ENCODE measurements at places on chromosomes 1 and 21.

- no peak for DNase-seq
Observed at GRCh38 chr1:36839485-36839884, 194.8 kb downstream of the GRIK3 start.

DNA sequence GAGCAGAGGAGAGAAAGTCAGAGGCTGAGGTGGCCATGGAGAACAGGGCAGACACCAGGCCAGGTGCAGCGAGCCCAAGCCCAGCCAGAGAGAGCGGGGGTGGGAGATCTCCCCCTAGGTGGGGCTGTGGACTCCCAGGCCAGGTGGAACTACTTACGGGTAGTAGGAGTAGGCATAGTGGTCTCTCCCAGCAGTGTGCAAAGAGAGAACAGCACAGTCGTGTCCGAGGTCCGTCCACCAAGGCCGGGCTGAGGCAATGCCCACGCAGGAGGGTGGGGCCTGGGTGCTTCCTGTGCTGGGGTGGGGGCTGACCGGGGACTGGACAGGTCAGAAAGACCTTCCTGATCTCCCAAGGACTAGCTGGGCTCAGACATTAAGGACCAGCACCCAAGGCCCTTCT is 263.7 kb downstream of the PTPRU start:
- DNase-seq = no peak

- DNase-seq = no peak
Observed at GRCh38 chr1:202046227-202046626, 35.8 kb downstream of the ELF3 start.

GRCh38 chr1:79549201-79549600 is 542.7 kb upstream of the ADGRL4 start:
- no peak for DNase-seq

DNA sequence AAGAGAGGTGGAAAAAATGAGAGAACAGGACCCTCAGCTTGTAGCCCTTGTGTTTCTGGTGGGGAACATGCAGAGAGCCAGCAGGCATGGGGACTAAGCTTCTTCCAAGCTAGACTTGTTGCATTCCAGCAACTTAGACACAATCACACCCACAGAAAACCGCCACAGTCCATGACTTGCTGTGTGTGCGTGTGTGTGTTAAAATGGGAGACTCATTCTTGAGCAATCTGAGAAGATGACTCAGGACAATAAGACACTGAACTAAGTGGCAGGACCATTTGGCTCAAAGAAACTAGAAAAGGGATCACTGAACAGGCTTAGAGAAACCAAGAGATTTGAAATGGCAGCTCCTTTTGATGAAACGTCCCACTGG is 78.0 kb downstream of the HLX start:
- DNase-seq = no peak

DNA sequence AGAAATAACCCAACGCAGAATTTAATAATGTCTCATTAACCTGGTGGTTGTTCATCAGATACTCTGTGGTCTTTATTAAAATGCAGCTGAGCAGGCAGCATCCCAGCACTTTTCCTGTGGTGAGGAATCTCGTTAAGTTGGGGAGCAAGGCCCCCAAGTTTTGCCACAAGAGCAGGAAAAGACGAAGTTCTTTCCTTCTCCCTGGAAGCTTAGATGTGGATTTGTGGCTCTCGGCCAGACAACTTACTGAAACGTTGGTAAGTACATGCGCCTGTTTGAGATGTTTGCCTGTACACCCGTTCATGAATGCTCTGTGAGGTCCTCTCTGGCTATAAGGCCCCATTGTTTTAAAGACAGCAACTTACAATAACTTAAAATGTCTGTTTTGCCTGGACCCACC is 34.3 kb upstream of the PDE9A start:
- DNase-seq = no peak

DNA sequence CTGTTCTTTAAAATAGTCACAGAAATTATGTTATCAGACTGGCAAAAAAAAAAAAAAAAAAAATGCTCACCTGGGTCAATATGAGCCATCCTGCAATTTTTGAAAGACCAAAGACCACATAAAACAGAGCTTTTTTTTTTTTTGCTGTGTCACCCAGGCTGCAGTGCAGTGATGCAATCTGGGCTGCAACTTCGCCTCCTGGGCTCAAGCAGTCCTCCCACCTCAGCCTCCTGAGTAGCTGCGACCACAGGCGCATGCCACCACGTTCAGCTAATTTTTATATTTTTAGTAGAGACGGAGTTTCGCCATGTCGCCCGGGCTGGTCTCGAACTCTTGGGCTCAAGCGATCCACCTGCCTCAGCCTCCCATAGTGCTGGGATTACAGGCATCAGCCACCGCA is 62.8 kb downstream of the RGS13 start:
- DNase-seq = no peak

DNA sequence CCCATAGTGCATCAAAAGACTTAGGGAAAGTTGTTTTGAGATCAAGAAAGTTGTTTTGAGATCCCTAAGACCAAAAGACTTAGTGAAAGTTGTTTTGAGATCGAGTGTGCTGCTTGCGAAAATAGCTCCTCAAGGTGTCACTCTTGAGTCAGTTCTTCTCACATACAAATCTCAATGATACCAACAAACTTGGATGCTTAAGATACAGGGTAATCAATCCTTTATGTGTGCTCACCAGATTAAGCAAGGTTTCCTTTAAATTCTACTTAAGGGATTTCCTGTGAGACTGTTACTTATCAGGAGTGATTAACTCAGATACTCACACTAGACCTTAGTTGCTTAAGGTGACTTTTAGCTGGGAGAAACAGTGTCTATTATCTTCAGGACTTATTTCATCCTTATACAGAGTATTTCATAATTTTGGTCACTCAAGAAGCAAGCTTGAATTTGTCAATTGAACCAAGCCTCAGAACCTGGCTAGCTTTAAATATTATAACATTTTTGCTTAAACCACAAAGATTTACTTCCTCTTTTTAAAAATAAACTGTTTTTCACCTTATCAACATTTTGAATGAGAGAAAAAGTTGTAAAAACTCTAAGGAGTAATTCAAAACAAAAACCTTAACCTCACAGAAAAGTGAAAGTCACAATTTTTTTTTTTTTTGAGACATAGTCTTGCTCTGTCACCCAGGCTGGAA is 8.0 kb upstream of the RLF start:
- DNase-seq = no peak

DNA sequence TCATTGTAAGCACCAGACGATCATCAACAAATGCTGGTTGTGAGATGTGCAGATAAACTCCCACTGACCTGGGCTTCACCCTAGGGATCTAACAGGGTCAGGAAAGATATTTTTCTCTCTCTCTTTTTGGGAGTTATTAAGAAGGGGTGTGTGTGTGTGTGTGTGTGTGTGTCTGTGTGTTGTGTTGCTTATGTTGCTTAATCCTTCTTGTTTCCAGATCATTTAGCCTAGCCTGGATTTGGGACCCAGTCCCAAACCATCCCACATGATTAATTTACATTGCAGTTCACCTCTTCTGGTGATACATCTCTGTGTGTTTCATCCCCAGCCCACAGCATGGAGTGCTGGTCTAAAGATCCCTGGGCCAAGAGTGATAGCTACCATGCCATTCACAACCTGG is 122.8 kb upstream of the IPO9 start:
- DNase-seq = no peak

DNA sequence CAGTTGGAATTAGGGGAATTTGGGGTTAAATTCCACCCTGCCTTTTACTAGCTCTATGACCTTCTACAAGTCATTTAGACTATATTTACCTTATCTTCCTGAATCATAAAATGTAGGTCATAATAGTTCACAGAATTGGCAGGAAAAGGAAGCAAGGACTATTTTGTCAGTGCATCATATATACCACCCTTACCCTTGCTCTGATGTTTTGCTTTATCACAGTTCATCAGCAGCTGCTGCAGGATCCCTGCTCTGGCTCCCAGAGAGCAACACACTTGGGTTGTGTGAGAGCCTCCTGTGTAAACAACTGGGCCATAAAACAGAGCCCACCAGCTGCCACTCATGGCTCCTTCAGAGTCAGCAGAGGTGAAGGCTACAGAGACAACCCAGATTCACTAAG is 631.6 kb upstream of the CAMK1G start:
- no peak for DNase-seq

GRCh38 chr21:17769447-17769845 is 49.7 kb downstream of the C21orf91 start:
- no peak for DNase-seq

DNA sequence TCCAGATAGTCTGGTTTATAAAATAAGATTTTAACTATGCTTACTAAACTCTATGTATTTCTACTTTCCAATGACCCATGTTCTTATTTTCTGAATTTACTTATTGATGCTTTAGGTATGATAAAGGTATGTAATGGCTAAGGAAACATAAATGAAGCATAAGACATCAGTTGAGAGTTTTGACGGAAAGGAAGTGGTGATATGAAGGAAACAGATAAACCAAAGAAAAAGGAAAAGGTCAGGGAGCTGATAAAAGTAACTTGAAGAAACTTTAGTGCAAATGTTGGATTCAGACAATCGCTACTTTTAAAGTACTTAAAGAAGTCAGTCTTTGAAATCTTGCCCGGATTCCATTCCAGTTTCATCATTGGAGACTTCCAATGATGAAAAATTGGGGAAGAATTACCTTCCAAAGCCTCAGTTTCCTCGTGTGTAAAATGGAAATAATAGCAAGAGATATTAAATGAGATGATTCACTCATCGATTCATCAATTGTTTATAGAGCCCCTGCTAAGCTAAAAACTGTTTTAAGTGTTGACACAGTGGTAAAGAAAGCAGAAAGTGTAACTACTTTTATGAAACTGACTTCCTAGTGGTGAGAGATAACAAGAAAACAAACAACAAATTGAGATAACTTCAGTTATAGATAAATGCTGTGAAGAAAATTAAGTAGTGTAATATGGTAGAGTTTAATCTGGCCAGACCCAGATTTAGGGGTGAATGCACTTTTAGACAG is 10.6 kb downstream of the PTPRC start:
- DNase-seq = no peak

DNA sequence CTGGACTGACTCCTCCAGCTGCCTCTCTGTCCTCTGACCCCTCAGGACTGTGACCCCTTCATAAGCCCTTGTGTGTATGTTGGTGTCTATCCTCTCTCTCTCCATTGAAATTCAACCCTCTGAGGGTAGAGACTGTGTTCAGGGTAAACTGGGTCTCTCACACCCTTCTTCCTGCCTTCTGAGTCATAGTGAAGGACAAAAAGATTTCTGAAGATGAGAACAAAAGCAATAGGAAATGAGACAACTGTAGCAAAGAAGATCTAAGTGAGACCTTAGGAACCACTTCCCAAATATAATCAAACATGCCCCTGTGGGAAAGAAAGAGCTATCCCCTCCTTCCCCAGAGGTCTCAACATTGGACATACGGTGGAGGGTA is 16.9 kb downstream of the NUAK2 start:
- no peak for DNase-seq

- no peak for DNase-seq
Observed at GRCh38 chr1:9211291-9211811, 23.2 kb upstream of the H6PD start.

DNA sequence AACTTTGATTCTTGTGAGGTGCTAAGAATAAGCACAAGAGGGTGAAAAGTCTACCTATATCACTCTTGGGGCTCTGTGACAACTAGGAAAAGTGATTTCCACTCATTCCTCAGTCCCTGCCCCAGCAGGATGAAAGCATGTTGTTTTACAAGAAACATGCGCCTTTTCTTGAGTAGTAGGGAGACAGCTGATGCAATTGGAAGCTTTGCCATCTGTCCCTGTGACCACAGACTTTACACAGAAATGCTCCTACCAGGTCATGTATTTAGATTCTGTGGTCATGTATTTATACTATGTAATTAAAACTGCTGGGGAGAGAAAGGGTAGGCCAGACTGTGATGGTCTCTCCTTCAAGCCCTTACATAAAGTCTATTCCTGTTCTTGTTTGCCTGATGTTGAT is 445.5 kb downstream of the PTPRC start:
- no peak for DNase-seq

DNA sequence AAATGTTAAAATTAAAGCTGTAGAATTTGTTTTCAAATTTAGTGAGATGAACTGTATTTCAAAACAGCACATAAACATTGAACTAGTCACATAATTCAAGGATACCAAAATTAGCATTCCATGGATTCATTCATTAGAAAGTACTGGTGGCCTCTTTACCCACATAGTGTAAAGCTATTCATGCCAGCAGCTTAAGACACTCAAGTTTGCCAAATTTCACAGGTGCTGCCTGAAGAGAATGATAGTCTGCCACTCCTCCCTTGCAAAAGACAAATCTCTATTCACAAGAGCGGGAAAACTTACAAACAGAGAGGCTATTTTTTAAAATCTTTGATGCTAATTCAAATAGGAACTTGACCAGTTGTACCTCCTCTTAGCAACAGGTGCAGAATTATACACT is 337.0 kb downstream of the BRINP3 start:
- no peak for DNase-seq

GRCh38 chr1:178028841-178029481 is 59.1 kb upstream of the SEC16B start:
- DNase-seq = no peak

GRCh38 chr1:221117133-221117532 is 237.9 kb downstream of the HLX start:
- DNase-seq = no peak

GRCh38 chr1:83761167-83762038 is 237.5 kb downstream of the TTLL7 start:
- DNase-seq = no peak

GRCh38 chr1:153770797-153771196 is 4.4 kb upstream of the SLC27A3 start:
- DNase-seq = no peak

DNA sequence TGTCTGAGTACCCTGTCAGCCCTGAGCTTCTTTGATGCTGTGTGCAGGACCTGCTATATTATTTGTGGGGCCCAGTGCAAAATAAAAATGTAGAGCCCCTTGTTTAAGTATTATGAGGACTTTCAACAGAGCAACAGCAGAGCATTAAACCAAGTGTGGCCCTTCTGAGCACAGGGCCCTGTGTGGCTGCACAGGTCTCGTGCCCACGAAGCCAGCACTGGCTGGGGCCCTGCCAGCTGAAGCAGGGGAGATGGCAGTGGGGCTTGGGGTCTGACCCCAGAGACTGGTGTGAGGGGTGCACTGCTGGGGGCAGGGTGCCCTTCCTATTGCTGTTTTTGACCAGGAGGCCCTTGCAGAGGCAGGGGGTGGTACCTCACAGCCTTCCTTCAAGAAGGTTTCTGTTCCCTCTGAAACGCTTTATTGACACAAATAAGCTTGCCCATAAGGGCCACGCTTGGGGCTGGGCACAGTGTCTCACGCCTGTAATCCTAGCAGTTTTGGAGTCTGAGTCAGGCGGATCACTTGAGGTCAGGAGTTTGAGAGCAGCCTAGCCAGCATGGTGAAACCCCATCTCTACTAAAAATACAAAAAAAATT is 2.2 kb upstream of the SEMA4A start:
- no peak for DNase-seq

- no peak for DNase-seq
Observed at GRCh38 chr1:116808200-116808847, 54.1 kb downstream of the CD2 start.

GRCh38 chr1:76867342-76868130 is at the start of gene ST6GALNAC5:
Gene ST6GALNAC5, plus strand, starts transcription at chr1:76867480.
- DNase-seq = no peak
